ENCODE measurements at places on chromosomes 2 and 18. TPM values are rescaled to one million over a fixed set of nuclear protein-coding genes. Genes with fewer than 3 reads are reported as not detected.

The GCG gene
- total RNA-seq: not detected

The MYO7B gene
- 1.3 TPM for total RNA-seq

The CRYGD gene
- total RNA-seq: not detected

The PLCL1 gene
- total RNA-seq: 0.16 TPM

The AFF3 gene
- total RNA-seq: 6.8 TPM
